Heart left ventricle (tissue), 16 donors: ENCODE measurements at places on chromosomes 5 and 9. TPM values are rescaled to one million over a fixed set of nuclear protein-coding genes. Genes with fewer than 3 reads are reported as not detected.

DNA sequence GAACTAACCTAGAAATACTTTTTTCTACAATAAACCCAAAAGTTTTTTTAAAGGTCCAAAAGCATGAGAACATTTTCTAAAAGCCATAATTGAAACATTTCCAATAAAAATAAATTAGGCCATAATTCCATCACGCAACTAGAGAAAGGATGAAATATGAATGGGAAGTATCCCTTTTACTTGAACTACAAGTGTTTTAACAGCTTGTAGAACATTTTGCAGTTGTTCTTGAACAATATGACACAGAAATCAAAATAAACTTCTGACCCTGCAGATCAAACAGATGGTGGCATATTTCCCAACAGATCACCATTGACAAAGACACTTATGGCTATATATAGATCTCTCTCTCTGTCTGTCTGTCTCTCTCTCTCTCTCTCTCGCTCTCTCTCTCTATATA is 624.4 kb downstream of the PSAT1 start:
- no peaks in the 10 kb centered on the region for H3K4me1 ChIP-seq
- DNase-seq, result no peak
- no peaks in the 10 kb centered on the region for H3K36me3 ChIP-seq
- no peaks in the 10 kb centered on the region for H3K27me3 ChIP-seq
- no peak overlapping the region for H3K27ac ChIP-seq
- no peak overlapping the region for H3K4me3 ChIP-seq

- DNase-seq, result no peak
- no peaks in the 10 kb centered on the region for H3K36me3 ChIP-seq
- no peaks in the 10 kb centered on the region for H3K27me3 ChIP-seq
- no peak overlapping the region for H3K4me3 ChIP-seq
- H3K27ac ChIP-seq, result no peak overlapping the region
Measured at GRCh38 chr9:15227491-15227890, 79.5 kb downstream of the TTC39B start.

HTR1A gene
- total RNA-seq, result not detected

DNA sequence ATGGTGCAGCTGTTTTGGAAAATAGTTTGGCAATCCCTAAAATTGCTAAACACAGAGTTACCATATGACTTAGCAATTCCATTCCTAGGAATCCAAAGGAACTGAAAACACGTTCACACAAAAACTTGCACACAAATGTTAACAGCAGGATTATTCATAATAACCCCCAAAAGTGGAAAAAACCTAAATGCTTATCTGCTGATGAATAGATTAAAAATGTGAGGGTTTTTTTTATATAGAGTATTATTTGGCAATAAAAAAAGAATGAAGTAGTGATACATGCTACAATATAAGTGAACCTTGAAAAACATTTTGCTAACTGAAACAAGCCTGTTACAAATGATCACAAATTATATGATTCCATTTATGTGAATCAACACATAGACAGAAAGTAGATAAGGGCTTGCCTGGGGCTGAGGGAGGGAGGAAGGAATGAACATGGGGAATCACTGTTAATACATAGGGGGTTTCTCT is 45.1 kb upstream of the TRIO start:
- no peaks in the 10 kb centered on the region for H3K27me3 ChIP-seq
- no peaks in the 10 kb centered on the region for H3K36me3 ChIP-seq
- no peak overlapping the region for H3K4me3 ChIP-seq
- H3K4me1 ChIP-seq, result no peaks in the 10 kb centered on the region
- no peak overlapping the region for H3K27ac ChIP-seq

GRCh38 chr5:123120197-123120596 is 31.2 kb downstream of the PRDM6 start:
- H3K27ac ChIP-seq, result no peak overlapping the region
- no peaks in the 10 kb centered on the region for H3K27me3 ChIP-seq
- no peaks in the 10 kb centered on the region for H3K4me1 ChIP-seq
- H3K36me3 ChIP-seq, result no peaks in the 10 kb centered on the region
- H3K4me3 ChIP-seq, result no peak overlapping the region

- H3K27ac ChIP-seq, result no peak overlapping the region
- no peaks in the 10 kb centered on the region for H3K36me3 ChIP-seq
- H3K4me1 ChIP-seq, result no peaks in the 10 kb centered on the region
Measured at GRCh38 chr9:102967979-102968378, 27.2 kb upstream of the CYLC2 start.

GRCh38 chr5:93273176-93273575 is 307.8 kb downstream of the NR2F1-AS1 start:
- H3K27me3 ChIP-seq, result no peaks in the 10 kb centered on the region
- H3K4me1 ChIP-seq, result no peaks in the 10 kb centered on the region
- no peak overlapping the region for H3K4me3 ChIP-seq
- no peaks in the 10 kb centered on the region for H3K36me3 ChIP-seq
- no peak for DNase-seq
- no peak overlapping the region for H3K27ac ChIP-seq

DNA sequence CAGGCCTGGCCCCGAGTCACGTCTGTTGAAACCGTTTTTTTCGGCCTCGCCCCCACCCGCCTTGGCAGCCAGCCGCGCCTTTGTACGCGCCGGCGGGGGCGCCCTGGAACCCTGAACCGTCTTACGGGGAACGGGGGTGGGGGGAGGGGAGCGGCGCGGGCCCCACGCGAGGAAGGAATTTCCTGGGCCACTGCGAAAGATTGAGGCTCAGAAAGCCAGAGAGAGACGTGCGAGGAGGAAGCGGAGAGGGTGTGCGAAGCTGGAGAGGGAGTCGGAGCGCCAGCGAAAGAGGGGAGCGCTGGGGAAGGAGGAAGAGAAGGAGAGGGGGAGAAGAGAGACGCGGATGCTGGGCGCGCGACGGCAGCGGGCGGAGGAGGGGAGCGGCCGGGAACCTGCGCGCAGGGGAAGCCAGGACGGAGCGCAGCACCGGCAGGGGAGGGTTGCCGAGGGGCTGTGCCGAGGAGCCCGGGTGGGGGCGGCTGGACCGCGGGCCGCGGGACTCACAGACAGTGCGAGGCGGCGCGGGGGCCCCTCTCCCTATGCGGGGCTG is 4.6 kb upstream of the PRDM12 start:
- no peak overlapping the region for H3K27ac ChIP-seq
- H3K27me3 ChIP-seq, result peaks cover 89% of the 10 kb centered on the region
- H3K4me1 ChIP-seq, result peaks cover 46% of the 10 kb centered on the region
- H3K36me3 ChIP-seq, result no peaks in the 10 kb centered on the region
- peak; percentile 52 for DNase-seq
- H3K4me3 ChIP-seq, result no peak overlapping the region
